ENCODE measurements at places on chromosomes 6 and 20.

- DNase-seq = no peak
These were observed 670.9 kb downstream of the QKI start for GRCh38 chr6:164085091-164086075.

- no peak for DNase-seq
These were observed 15.7 kb downstream of the BMP7 start for GRCh38 chr20:57250607-57251343.

DNA sequence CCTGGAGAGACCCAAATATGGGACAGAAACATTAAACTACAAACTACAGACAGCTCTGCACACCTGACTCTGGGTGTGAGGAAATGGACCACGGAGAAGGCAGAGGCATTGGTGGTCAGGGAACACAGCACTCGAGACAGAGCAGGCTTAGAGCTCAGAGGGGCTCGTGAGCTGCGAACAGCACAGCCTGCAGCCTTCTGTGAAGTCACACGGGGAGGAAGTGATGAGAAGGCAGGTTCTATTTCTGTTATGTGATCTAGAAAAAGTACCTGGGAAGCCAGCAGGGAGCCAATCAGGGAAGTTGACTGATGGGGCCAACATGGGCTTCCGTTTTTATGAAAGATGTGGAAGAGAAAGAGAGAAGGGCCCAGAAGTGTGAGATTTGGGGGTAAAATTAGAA lies 88.9 kb upstream of the SNAP25 start:
- DNase-seq = no peak

GRCh38 chr6:157335829-157336228 lies 12.5 kb upstream of the TMEM242 start:
- no peak for DNase-seq

GRCh38 chr20:50689864-50690649 lies 1.3 kb downstream of the RIPOR3 start:
- no peak for DNase-seq
